ENCODE measurements at places on chromosomes 3 and 15.

- no peak for DNase-seq
These were observed 923.1 kb downstream of the TBL1XR1 start for GRCh38 chr3:176274161-176274560.

- DNase-seq = no peak
These were observed 770.6 kb upstream of the CFAP20DC start for GRCh38 chr3:59820352-59820934.

- peak; percentile 61 for DNase-seq
These were observed 26.5 kb downstream of the KLF13 start for GRCh38 chr15:31352911-31353811.

- DNase-seq = no peak
These were observed 81.4 kb upstream of the CRBN start for GRCh38 chr3:3260870-3261269.

GRCh38 chr3:40387001-40387894 is at the start of gene ENTPD3:
Gene ENTPD3, plus strand, starts transcription at chr3:40387184. Its CDS starts 874 bp downstream, at chr3:40388058.
- DNase-seq = peak; percentile 50

DNA sequence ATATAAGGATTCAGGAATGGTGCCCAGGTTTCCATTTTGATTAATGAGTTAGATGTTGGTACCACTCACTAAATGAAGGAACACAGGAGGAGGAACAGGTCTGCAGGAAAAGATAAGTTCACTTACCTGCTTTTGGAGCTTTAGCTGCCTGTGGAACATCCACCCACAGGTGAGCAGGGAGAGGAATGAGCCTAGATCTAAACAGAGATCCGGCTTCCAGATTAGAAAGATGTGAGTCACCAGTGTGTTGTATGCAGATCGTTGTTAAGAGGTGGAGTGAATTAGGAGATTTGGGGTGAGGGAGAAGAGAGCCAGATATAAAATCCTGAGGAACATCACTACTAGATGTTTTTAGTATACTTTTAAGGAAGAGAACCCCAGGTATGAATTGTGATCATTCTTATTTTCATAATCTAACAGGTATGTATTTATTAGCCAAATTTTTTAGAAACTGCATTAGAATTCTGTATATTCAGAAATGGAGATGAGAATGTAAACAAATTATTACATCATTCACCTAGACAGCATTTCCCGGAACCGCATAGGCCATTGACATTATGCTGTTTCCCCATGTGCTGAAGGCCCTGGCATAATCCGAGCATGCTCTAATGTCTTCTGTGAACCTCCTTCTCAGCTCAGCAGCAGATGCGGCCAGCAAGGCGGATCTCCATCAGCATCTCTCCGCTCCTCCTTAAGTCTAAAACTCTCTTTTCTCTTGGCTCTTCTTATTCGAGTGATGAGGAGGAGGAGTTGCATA is 118.2 kb downstream of the KLHL25 start:
- no peak for DNase-seq

DNA sequence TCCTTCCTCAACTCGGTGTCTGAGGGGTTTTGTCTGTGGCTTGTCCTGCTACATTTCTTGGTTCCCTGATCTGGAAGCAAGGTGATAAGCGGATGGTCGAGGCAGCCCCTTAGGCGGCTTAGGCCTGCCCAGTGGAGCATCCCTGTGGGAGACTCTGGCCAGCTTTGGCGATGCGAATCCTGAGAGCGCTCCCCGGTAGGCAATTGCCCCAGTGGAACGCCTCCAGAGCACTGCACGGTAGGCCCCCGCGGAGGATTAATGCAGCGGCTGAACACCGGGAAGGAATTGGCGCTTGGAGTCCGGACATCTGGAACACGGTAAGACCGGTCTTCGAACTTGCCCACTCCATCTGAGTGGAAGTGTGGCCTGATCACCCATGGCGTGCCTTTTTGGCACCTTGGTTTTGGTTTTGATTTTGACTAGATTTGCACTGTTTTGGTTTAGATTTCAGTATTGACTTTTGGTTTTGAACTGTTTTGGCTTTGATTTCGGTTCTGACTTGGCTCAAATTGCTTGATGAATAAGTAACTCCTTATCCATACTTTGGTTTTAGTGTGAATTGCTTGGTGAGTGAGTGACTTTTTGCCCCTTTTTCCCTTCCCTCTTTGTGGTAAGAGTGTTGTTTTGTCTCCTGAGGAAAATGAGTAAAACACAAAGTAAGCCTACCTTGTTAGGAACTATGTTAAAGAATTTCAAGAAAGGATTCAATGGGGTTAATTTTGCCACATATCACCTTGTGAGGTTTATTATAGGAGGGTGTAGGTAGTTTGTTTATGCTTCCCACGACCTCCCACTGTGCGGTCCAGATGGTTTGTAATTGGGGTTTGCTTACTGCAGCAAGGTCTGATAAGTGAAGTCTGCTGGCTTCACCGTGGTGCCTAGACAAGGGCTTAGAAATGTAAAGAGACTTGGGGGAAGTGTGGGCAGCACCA is 27.1 kb upstream of the GPR156 start:
- DNase-seq = no peak

GRCh38 chr3:33898901-33899300 is 100.5 kb downstream of the PDCD6IP start:
- no peak for DNase-seq

GRCh38 chr3:30077746-30078145 is 528.7 kb upstream of the TGFBR2 start:
- DNase-seq = no peak

- DNase-seq = no peak
These were observed 40.2 kb downstream of the GJD2 start for GRCh38 chr15:34714476-34715121.

GRCh38 chr3:18357747-18358146 is 67.4 kb downstream of the SATB1 start:
- DNase-seq = no peak

DNA sequence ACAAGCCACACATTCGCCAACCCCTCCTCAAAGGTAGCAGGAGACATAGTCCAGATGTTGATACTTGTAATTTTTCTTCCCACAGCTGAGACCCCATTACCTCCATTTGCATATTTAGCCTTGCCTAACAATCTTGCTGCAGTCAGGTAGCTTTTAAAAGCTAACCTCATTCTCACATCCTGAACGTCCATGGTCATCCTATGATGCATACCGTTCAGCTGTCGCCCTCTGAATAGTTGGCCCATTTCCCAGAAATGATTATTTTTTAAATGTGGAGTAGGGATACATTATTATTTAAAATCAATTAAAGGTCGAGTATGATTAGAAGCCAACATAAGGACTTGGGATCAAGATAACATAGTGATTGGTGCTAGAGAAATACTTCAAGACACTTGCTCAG is 165.0 kb downstream of the MEX3B start:
- DNase-seq = no peak

DNA sequence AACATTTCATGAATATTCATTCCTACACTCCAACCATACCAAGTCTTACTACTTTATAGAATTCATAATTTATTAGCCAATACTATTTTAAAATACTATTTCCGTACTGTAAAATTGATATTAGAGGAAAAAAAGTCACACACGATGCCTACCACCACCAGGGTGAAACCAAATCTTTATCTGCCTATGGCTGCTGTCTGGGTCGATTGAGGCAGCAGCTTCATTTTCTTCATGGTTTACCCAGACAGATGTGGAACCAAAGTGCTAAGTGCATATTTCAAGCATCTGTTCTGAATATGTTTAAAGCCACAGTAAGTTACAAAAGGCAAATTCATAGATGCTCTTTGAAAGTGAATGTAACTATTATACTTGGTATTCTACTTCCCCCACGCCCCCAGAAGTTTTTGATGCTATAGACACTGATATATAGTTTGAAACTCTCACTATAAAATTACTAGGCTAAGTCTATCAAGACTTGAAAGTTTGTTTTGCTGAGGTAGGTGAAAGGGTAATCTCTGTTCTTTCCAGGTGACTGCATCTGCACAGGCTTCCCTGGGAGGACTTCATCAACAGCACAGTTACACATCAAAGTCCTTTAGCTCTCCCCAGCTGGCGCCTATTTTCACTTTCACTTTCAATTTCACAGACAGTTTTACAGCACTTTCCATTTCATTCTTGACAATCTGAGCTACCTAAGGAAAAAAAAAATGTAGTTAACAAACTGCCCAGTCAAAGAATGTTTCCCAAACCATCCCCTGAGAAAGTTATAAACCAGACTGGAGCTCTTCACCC is 113.9 kb downstream of the POLQ start:
- no peak for DNase-seq

GRCh38 chr15:66459818-66460615 is 37.5 kb downstream of the SNAPC5 start:
- DNase-seq = no peak

DNA sequence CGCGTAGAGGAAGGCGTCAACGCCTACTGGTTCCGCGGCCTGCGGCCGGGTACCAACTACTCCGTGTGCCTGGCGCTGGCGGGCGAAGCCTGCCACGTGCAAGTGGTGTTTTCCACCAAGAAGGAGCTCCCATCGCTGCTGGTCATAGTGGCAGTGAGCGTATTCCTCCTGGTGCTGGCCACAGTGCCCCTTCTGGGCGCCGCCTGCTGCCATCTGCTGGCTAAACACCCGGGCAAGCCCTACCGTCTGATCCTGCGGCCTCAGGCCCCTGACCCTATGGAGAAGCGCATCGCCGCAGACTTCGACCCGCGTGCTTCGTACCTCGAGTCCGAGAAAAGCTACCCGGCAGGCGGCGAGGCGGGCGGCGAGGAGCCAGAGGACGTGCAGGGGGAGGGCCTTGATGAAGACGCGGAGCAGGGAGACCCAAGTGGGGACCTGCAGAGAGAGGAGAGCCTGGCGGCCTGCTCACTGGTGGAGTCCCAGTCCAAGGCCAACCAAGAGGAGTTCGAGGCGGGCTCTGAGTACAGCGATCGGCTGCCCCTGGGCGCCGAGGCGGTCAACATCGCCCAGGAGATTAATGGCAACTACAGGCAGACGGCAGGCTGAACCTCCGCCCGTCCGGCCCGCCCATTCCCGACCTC is 4.1 kb downstream of the ISLR2 start:
- DNase-seq = peak; percentile 62

DNA sequence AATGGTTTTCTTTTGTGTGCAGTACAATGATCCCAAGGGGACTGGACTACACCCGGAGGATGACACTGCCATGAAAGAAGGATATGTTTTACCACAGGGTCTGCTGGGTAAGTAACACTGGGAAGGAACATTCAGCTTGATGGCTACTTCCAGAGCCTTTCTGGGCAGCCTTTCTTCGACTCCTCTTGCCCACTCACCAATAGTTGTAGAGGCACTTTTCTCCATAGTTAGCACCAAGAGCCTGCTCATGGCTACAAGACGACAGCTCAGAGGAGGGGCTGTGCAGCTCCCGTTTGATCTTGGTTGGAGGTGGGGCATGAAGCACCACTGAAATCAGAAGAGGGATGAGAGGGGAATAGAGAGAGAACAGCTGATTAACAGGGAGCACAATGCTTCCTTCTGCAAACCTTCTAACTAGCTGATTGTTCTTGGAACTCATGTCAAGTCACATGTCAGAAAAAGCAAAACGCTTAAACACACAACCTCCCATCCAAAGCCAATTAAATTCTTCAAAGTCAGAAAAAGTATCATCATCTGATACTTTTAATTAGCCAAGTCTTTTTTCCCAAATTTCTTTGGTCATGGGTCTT is 27.9 kb downstream of the ETV5 start:
- no peak for DNase-seq

- no peak for DNase-seq
These were observed 345.2 kb upstream of the IL12A start for GRCh38 chr3:159643406-159643805.

DNA sequence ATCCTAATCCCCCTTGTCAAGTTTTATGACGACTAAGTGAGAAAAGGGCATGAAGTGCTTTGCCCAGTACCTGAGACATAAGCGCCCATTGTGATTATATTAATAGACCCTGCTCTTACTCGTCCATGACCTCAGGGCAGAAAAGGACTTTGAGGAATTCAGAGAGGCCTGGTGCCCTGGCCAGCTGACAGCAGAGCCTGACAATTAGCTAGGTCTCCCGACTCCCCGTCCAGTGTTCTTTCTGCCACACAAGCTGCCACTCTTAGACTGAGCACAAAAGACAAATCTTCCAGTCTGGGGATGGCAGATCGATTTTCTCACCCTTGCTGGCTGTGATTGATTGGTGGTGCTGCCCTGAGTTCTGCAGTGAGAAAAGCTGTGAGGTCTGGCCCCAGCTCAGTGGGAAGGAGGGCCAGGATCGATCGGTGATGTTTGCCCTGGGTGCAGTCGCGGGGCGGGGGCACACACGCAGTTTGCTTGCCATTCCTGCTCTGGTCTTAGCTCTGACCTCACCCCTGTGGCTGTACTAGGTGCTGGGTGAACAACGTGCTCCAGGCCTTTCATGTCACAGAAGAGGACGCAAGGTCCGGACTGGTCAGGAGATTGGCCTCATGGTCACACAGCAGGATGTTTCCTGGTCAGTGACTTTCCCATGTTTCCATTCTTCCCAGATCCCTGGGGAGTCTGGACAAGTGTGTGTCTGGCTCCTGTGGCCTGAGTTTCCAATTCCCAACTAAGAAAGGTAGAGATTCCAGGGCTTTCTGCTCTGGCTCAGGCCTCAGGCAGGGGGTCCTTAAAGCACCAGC is 67.4 kb upstream of the TLE3 start:
- no peak for DNase-seq

DNA sequence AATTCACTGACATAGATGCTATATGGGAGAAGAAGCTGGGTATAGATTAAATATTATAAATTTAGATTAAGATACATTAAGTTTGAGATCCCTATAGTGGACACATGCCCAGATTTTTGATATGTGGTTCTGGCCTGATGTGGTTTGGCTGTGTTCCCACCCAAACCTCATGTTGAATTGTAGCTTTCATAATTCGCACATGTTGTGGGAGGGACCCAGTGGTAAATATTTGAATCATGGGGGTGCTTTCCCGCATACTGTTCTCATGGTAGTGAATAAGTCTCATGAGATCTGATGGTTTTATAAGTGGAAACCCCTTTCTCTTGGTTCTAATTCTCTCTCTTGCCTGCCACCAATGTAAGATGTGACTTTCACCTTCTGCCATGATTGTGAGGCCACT is 189.4 kb upstream of the CD96 start:
- no peak for DNase-seq

DNA sequence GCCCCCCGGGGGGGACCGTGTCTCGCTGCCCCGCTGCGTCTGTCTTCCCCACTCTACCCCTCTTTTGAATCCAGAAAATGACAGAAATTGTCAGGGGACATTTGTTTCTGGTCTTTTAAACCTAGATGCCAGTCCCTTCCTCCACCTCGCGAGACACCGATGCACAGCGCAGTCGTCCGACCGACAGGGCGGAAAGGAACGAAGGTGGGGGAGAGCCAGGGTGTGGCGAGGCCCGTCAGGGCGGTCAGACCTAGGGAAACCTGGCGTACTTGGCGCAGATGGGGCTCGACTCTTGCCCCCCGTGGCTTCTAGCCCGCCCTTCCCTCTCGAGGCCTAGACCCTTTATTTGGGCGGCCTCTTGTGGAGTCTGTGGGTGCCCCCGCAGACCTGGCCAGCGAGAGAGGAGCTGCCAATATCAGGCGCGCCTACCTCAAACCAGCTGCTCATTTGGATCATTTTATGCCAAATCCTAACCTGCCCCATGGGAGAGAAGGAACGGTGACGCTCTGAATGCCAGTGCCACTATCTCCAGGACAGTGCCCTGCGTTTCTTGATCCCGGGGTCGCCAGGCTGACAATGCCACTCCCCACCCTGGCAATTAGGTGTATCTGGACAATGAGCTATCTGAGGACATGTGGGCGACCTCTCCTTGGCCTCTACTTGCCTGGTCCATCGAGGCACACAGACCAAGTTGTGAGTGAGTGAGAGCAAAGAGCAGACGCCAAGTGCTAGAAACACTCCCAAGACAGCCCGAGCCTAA is 500 bp upstream of the RAB6B start:
- DNase-seq = no peak

GRCh38 chr15:95923792-95924191 is 406.7 kb upstream of the NR2F2 start:
- no peak for DNase-seq

Data from activated naive CD8-positive, alpha-beta T cell treated with anti-CD3 and anti-CD28 coated beads, Interleukin-2, amount 10 ng/mL, durations not matched to agents 7 days and 5 days (primary cell).